ENCODE measurements at places on chromosomes 7 and 10.

GRCh38 chr7:35749556-35749955 is 51.3 kb upstream of the SEPTIN7 start:
- no peak for DNase-seq

DNA sequence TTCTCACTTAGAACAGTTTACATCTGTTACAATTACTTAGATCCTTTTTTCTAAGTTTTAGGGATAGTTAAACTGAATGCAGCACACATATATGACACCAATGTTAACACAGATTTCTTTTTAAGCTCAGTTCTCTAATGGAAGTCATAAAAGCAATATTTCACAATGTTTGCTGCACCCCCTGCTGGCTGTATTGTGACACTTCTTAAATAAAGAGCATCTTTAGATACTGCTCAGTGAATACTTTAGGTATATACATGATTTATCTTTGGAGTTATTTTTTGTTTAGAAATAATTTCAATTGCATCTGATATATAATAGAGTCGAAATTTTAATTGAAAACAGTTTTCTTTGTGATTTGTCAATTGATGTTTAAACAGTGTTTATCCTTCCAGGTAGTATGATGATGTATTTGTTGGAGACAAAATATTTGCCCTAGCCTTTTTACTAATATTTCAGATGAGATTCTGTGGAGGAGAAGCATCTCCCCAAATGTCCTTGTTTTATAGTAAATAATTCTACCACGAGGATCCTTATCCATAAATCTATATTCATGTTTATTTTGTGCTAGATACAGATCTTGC is 174.4 kb downstream of the ST7 start:
- peak; percentile 23 for DNase-seq

DNA sequence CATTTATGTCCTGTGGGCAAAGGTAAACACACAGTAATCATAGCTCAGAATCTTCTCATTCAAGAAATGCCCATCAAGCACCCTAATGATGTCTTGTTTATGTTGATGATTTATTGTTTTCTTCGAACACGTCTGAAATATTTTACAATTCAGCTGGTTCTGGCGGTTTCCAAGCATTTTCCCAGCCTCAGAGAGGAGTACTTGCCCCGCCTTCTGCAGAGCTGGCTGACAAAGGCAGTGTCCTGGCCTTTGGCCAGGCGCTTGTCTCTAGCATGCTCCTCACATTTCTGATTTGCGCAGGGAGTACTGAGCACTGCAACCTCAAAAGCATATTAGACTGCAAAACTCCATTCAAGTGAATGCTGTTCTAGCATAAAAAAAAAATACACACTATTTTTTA is 314.2 kb upstream of the GNAI1 start:
- no peak for DNase-seq

DNA sequence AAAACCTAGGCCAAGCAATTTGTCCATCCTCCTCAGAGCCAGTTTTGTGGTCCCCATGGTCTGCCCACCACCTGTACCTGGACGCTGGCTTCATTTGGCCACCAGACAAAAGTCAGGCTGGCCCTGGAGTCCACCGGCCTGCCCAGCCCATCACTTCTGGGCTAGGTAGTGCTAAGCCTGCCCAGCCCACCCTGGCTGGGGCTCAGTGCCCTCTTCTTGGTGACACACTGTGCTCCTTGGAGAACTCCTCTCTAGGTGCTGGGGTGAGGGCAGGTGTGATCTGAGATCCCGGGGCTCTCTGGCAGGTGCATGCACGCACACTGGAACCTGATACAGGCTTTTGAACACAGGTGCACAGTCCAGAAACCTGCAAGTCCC is 1.1 kb downstream of the AIFM2 start:
- DNase-seq: no peak

GRCh38 chr10:126917975-126918908 is 13.0 kb downstream of the DOCK1 start:
- no peak for DNase-seq

DNA sequence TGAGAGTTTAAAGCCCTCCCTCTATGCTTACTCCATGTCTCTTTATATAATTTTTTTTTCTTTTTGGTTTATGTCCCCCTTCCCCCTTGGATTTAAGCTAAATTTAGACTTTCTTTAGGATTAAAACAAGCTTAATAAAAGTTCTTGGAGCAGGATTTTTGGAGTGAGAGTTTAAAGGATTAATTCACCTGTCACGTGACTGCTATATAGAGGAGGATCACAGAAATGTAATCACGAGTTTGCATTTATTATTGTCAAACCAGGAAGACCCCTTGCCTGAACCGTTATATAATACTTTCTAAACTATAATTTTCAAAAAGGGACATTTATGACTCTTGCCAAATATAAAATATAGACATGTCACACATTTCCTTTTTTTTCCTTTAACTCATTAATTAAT is 78.1 kb upstream of the IMMP2L start:
- no peak for DNase-seq

- no peak for DNase-seq
These were observed 56.2 kb downstream of the MRC1 start for GRCh38 chr10:17865351-17865750.

- no peak for DNase-seq
These were observed 27.5 kb downstream of the MICALL2 start for GRCh38 chr7:1431634-1432380.

GRCh38 chr7:117582219-117582704 is 102.4 kb downstream of the CFTR start:
- no peak for DNase-seq

GRCh38 chr10:121741248-121741792 is 143.1 kb upstream of the FGFR2 start:
- no peak for DNase-seq

- no peak for DNase-seq
These were observed 193.5 kb upstream of the PITRM1 start for GRCh38 chr10:3366043-3366442.

- no peak for DNase-seq
These were observed 67.9 kb downstream of the ATAD1 start for GRCh38 chr10:87750001-87750671.

GRCh38 chr10:3226960-3227744 is 54.6 kb upstream of the PITRM1 start:
- no peak for DNase-seq

- no peak for DNase-seq
These were observed 10.2 kb downstream of the PYROXD2 start for GRCh38 chr10:98404571-98405359.

GRCh38 chr7:137082391-137082790 is 213.9 kb downstream of the CHRM2 start:
- no peak for DNase-seq

- no peak for DNase-seq
These were observed 3.6 kb downstream of the PLAC9 start for GRCh38 chr10:80136134-80136571.

DNA sequence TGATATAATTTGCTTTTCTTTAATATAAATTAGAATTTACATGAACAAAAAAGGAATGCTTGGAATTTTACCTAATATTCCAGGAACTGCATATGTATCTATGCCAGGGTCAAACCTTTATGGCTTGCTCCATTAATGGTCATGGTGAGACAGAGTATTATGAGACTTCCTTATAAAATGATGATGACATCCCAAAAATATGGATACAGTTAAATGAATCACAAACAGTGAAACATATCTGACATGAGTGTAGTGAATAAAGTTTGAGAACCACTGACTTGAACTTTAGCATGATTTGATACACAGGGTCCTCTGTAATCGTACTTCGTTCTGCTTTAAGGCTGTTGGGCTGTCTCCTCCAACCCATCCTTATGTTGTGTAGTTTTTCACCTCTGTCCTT is 51.8 kb downstream of the MARCHF5 start:
- DNase-seq: no peak

DNA sequence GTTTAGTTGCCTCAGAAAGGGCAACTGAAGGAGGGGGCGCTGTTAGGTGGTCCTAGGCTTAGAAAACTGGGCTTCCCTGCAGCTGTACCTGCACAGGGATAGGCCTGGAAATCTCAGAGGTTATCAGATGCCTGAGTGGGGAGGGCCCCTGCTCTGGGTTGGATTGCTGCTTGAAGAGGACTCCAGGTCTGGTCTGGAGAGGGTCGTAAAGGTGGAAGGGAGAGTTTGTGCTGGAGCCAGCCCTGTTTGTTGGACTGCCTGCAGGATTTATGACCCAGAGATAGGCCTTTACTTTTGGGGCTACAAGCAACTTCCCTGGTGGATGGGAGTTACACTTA is 765.9 kb downstream of the GRID1 start:
- DNase-seq: no peak

DNA sequence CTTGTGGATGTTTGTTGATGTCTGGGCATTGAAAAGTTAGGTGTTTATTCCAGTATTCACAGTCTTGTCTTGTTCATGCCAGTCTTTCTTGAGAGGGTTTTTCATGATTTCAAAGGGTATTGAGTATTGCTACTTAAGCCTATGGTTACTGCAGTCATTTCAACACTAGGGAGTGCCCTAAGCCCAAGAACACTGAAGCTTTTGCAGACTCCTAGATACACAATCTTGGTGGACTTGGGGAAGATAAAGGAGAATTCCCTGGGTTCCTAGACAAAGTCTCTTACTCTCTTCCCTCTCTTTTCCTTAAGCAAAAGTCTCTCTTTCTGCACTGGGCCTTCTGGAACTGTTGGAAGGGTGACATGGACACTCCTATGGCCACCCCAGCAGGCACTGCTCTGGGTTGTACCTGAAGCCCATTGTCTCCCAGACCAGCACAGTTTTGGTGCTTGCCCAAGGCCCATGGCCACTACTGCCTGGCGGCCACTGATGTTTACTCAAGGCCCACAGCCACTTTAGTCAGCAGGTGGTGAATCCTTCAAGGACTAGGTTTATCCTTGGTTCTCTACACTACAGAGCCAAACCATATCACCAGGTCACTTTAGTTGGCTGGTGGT is 24.9 kb downstream of the SAMD9 start:
- DNase-seq: no peak

DNA sequence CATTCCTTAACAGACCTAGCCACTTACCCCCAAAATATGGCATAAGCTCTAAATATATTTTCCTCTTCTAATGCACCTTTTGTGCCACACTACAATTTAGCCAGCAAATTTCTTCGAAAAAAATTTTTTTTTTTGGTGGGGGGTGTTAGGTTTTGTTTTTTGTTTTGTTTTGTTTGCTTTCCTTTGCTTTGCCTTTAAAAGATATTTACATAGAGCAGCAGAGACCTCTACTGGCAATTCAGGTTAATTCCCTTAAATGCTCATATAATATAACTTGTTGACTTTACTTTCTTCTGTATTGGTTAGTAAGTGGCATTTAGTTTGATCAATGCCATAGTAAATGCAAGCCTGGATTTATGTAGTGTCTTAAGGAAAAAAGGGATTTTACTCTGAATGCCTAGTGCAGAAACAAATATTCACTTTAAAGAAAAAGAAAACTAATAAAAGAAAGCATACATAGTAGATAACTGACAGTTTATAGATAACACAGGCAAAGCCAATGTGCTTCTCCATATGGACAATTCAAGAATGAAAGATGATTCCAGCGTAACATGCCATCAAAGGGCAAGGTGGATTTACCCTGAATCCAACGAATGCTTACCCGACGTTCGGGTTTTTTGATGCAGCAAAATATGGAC is 1250.6 kb downstream of the GATA3 start:
- no peak for DNase-seq

DNA sequence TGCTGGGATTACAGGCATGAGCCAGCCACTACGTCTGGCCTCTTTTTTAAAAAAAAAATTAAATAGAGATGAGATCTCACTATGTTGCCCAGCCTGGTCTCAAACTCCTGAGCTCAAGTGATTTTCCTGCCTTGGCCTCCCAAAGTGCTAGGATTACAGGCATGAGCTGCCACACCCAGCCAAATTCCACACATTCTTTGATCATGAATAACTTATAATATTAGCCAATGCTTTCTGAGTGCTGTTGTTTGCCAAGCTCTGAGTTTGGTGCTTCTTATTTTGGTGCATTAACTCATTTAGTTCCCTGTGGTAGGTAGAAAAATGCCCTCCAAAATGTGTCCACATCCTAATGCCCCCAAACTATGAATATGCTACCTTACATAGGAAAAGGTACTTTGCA is 47.2 kb upstream of the MKI67 start:
- no peak for DNase-seq

DNA sequence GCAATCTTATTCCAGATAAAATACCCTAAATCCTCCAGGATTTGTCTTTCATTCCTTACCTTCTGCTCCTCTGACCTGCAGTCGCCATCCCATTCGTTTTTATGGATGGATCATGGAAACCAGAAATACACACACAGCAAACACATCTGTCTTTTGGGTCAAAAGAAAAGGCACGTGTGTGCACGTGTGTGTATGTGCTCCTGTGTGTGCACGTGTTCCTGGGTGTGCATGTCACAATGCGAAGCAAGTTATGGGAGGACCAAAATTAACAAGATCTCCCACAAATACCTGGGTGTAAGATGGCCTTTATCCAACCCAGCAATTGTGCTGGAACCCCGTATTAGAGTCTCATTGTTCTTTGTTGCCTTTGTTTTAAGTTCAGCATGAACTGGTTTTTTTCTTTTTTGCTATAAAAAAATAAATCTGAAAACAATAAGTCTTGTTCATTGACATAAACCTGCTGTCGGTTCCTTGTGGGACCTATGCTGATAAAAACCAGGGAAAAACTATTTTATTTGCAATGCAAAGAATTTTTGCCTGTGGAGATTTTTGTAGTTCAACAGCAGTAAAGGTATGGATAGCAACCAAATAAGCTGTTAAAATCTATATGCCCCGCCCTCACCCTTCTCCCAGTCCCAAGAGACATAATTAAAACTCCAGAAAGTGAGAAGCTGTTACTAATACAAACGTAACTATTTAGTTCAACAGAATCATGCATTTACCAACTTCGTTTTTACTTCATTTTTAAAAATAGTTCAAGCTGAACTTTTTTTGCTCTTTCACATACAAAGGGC is 229.6 kb downstream of the CREB5 start:
- DNase-seq: no peak

GRCh38 chr7:31443457-31443856 is 70.4 kb upstream of the ITPRID1 start:
- DNase-seq: peak; percentile 21

DNA sequence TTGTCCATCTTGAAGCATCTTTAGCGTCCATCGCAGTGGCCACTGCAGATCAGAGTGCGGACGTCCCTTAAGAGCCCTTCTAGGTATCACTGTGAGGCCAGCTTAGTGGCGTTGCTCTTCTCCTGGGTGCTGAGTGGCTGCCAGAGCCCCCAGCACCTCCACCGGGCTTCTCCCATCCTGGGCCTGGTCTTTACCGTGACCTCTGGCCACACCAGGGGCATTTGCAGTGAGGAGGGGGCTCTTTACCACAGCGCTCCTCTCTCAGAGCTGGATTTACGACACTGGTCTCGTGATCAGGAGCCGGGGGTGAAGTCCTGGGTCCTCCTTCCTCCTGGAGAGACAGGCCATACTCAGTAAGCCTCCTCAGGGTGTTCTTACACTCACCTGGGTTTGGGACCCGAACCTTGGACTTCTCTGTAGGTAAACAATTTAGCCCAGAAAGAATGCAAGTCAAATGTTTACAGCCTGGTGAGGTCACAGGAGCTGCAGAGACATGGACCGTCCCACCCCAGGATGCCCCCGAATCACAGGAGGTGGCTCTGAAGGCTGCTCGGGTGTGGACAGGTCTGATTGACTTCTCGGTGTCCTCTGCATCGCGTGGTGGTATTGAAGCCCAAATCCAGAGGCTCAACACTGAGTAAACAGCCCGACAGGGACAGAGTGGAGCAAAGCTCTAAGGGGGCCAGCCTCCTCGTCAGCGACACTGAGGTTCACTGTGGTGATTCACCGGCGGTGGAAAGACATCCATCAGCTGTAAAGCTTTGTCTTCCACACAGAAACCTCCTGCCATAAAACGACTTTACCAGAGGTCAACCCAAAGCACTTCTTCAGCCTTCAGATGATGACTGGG is 33.0 kb downstream of the JAKMIP3 start:
- no peak for DNase-seq

GRCh38 chr10:70459061-70459773 is 17.7 kb upstream of the NODAL start:
- DNase-seq: no peak
